SW 1271 (cell line): ENCODE measurements at places on chromosomes 3 and 15.

DNA sequence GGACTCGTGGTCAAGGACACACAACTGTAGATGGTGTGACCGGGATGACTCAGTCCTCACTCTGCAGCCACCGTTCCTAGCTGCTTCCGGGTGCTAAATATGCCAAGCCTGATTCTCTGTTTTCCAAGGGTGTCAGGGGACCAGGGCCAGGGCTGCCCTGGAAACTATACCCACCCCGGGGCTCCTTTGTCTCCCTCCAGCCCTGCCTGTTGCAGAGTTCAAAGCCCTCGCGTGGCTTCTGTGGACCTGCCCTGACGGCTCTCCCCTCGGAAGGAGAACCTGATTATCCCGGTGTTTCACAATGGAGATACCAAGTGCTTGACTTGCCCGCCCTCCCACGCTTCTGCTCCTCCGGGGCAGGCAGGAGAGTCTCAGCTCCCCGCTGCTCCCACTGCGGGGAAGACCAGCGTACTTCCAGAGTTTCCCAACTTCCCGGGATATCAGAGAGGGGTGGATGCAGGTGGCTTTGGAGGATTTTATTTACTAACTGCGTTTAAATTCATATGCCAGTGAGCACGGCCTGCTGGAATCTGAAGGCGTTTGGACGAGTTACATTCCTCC, 125.0 kb downstream of the ASB7 start:
- no peak for DNase-seq

- DNase-seq, result no peak
These were observed 84.7 kb upstream of the PPIB start for GRCh38 chr15:64247535-64247905.

DNA sequence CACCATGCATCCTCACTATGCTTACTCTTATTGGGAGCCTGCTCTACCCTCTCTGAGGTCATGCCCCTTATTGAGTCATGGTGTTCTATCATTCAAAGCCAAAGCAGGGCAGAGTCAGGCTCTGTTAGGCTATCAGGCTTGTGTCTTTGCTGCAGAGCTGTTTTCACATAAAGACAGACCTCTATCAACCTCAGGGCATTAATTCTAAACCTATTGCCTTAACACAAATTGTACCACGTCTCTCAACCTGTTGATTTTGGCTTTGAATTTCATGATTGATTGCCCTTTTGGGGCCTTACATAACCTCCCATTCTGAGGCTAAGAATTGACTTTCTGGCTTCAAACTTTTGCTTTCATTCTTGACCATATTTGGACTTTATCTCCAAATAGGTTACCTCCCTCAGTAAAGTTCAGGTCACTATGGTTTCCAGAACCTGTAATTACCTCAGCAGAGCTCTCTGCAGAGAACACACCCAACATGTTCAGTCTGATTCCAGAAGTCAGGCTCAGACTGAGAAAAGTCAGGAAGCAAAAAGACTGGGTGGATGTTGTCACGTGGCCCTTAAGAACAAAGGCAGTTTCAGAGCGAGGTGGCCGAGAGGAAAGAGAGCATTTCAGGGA, 221.4 kb upstream of the NANOGP8 start:
- DNase-seq, result no peak

GRCh38 chr3:158486200-158486599, 84.8 kb upstream of the MLF1 start:
- DNase-seq, result no peak

DNA sequence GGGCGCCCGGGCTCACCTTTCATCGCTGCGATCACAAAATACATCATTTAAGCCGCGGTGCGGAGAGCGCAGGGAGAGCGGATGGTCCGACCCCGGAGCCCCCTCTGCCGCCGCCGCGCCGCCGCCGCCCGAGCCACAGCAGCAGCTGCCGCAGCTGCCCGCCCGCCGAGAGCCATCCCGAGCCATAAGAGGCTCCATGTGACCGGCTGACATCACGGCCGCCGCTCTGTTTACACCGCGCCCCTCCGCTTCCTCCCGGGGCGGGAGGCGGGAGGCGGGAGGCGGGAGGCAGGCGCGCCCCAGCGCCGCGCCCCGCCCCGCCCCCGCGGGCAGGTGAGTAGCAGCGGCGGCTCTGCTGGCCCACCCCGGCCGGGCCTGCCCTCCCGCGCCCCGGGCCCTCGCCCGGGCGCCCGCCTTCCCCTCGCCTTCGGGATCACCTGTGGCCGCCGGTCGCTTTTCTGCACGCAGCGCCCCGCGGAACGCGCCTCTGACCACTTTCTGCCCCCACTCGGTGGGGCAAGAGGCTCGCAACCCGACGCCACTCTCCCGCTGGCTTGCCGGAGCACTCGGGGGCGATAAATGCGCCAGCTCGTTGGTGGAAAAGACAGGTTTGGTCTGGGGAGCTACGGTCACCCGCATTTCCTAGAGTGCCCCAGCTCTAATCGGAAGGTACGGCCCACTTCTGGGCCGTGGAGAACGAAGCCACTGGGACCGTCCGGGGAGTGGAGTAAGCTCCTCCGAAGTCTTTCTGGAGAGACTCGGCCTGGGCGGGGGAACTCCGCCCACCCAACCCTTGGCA, 113.6 kb upstream of the ICE2 start:
- peak; percentile 79 for DNase-seq

- DNase-seq, result no peak
These were observed 20.9 kb downstream of the CD276 start for GRCh38 chr15:73704869-73705645.

- DNase-seq, result no peak
These were observed 6.0 kb downstream of the PLIN1 start for GRCh38 chr15:89673165-89673512.

DNA sequence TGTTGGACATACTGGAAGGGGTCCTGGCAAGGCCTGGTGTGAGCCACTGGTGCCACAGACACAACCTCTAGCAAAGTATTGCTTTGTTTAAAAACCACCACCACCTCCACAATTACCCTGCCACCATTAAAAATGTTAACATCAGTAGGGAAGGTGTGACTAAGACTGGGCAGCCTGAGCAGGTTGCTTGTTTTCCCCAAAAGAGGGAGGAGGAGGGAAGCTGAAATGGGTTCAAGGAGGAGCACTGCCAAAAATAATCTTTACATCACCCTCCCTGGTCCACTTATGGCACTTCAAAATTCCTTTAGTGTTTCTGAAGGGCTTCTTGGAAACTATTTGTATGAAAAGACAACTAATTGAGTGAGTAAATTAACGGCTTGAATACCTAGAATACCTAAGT, 99.8 kb upstream of the FGF7 start:
- no peak for DNase-seq

- DNase-seq, result no peak
These were observed 20.4 kb downstream of the COLQ start for GRCh38 chr3:15501126-15501525.

DNA sequence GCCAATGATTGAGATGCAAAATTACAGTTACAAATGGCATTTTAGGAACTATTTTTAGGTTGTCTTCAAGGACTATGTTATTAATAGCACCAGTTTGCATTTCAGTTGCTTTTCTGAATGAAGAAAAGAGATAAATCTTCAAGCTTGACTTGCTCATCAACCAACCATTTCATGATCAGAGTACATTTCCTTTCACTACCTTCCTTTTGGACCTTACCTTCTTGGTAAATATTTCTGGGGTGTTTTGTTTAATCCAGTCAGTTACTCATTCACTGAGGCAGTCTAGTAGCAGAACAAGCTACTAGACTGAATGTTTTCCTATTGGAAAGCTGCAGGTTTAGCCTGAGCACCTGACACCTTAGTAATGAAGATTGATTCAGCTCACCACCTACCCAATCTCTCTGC, 8.2 kb downstream of the SLC27A2 start:
- DNase-seq, result no peak

DNA sequence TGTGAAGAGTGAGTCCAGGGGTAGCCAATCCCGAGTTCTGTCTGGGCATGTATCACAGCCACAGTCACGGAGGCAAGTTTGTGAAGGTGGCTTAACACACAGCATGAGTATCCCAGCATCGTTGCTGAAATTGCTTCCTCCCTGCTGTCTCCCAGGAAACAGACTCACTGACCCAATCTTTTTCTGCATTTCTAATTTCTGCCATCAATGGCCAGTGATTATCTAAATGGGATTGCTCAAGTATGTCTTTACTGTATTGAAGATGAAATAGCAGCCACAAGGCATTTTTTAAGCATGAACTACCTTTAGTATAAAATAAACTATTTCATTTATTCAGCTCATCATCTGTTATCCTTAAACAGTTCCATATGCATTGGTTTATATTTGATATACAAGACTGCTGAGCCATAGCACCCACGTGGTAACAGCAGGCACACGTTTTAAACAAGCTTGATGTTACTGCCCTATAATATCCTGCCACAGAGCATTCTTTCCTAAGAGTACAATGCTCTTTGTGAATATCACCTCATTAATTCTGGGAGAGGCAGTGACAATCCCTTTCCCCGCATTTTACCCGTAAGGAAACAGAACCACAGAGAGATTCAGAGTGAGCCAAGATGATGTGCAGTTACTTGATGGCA, 276.6 kb upstream of the THBS1 start:
- no peak for DNase-seq

- no peak for DNase-seq
These were observed 9.5 kb downstream of the CA12 start for GRCh38 chr15:63372018-63372705.

DNA sequence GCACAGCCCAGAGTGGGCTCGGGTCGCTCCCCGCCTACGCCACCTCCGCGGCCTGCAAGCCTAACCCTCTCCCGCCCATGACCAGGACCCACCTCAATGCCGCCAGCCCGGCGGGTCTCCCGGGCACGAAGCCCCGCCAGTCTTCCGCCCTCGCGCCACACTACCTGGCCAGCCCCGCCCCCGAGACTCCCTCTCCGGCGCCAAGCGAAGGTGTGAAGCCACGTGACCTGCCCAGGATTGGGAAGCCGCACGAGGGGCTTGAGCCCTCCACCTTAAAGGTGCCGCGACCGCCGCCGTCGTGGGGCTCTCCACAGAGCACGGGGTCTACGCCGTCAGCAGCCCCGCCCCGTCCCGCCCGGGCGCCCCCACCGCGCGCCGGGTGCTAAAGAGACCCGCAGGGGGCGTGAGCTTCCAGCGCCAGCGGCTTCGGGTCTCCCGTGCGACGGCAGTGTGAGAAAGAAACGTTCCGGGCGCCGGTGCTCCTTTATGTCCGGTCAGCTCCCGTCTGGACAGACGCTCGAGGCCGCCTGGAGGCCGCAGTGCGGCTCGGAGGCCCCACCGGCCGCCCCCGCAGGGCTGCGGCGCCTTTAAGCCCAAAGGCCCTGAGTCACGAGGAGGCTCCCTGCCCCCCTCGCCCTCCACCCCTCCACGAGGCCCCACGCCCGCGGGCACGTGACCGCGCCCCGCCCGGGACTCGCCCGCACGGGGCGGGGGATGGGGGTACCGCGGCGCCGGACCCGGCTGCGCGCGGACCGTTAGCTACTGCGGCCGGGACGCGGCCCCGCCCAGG, at the start of gene CPEB1:
TSS of gene CPEB1 (minus strand) at position 319 of the 790 bp plus-strand sequence. CDS start 18,904 bp downstream, outside the sequence.
- DNase-seq, result no peak

GRCh38 chr3:57555306-57555705, 768 bp upstream of the PDE12 start:
- no peak for DNase-seq

GRCh38 chr3:169250000-169250399, 413.5 kb downstream of the MECOM start:
- no peak for DNase-seq

GRCh38 chr3:143119009-143119914, at the start of gene CHST2:
CHST2 (plus strand) TSS chr3:143119771; CDS start chr3:143120817, 1,046 bp downstream.
- DNase-seq, result peak; percentile 72

DNA sequence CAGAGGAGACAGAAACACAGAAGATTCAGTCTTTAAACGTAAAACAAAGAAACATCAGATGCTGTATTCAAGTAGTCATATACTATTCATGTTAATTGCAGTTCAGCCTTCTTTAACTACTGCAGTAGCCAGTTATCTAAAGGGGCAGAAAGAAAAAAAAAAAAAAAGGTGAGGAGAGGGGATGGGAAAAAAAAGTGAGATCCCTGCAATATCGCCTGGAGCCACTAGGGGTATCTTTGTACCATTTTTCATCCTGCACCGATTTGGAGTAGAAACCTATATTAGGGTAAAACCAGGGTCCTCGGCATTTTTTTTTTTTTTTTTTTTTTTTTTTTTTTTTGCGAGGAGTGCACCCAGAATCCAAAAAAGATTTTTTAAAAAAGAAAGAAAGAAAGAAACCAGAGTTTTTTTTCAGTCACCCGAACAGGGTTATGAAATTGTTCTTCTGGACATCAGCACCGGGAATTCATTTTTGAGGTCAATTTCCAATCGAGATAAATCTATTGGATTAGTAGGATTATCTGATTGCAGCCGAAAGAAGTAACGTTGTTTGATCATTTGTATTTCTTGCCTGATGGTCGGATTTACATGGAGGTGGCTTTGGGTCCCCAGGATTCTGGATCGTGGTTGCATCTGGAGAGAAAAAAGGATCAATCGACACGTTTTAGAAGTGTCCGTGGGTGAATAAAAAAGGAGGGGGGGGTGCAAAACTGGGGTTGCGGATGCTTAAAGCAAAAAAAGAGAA, 186.7 kb downstream of the NLGN1 start:
- DNase-seq, result peak; percentile 17
